ENCODE measurements at places on chromosomes 4 and X. TPM values are rescaled to one million over a fixed set of nuclear protein-coding genes. Genes with fewer than 3 reads are reported as not detected.

DNA sequence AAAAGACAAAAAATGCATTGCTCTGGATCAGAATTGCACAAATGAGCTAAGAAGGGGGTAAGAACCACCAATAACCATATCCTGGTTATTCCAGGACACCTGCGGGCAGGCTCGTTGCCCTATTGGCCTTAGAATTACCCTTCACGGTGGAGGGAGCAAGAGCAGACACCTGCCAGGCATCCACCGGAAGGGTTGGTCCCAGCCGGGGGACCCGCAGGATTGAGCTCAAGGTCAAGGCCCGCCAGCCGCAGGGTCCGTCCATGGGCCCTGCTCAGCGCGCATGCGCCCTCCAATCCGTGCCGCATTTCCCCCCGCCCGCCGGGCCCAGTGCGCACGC lies 575 bp downstream of the SLC25A6 start:
- H3K27me3 ChIP-seq, result no peaks in the 10 kb centered on the region
- no peaks in the 10 kb centered on the region for H3K4me1 ChIP-seq
- no peak overlapping the region for H3K27ac ChIP-seq
- H3K4me3 ChIP-seq, result peak overlapping the region; percentile 58
- H3K36me3 ChIP-seq, result peaks cover 11% of the 10 kb centered on the region
- DNase-seq, result no peak

DNA sequence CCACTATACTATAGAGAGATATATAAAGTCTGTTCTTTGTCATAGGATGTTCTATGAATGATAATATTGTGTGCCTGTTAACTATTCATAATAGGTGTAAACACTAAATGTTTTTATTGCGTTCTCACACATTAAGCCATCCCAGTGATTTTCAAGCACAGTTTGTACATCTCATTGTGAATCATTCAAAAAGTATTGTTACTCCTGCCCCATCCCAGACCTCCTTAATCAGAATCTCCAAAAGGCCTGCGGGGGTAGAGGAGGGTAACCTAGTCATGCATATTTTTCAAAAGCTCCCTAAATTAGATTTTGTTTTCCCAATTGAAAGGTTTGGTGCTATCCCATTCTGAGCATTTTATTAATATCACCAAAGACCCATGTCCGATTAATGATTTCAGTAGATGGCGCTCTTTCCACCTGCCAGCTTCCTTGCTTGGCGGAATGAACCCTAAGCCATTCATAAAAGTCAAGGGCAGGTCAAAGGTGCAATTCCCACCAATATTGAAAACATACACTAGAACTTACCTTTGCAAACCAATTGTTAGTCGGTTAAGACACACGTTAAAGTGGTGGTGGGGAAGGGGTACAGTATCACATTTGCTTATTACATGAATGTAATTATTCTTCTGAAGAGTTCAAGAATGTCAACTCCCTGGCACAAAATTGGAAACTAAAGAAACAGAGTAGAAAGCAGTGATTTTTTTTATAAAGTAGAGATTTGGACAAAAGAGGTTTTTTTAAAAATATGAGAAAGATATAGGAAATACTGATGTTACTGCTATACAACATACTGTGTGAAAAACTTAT lies 5.8 kb upstream of the TET2 start:
- H3K36me3 ChIP-seq, result no peaks in the 10 kb centered on the region
- no peaks in the 10 kb centered on the region for H3K4me1 ChIP-seq
- DNase-seq, result no peak

P2RY8 gene
- total RNA-seq, result 5.0 TPM

CNGA1 gene
- 1.6 TPM for total RNA-seq

GRCh38 chr4:25310803-25311166 lies 1.8 kb upstream of the ZCCHC4 start:
- no peaks in the 10 kb centered on the region for H3K36me3 ChIP-seq
- no peaks in the 10 kb centered on the region for H3K27me3 ChIP-seq
- no peak overlapping the region for H3K27ac ChIP-seq
- DNase-seq, result no peak
- H3K4me3 ChIP-seq, result no peak overlapping the region
- no peaks in the 10 kb centered on the region for H3K4me1 ChIP-seq

GRCh38 chr4:147843162-147843561 lies 111.3 kb downstream of the ARHGAP10 start:
- no peak overlapping the region for H3K4me3 ChIP-seq
- DNase-seq, result no peak
- peaks cover 4% of the 10 kb centered on the region for H3K4me1 ChIP-seq
- H3K36me3 ChIP-seq, result no peaks in the 10 kb centered on the region

ABCG2 gene
- 3.7 TPM for total RNA-seq

DNA sequence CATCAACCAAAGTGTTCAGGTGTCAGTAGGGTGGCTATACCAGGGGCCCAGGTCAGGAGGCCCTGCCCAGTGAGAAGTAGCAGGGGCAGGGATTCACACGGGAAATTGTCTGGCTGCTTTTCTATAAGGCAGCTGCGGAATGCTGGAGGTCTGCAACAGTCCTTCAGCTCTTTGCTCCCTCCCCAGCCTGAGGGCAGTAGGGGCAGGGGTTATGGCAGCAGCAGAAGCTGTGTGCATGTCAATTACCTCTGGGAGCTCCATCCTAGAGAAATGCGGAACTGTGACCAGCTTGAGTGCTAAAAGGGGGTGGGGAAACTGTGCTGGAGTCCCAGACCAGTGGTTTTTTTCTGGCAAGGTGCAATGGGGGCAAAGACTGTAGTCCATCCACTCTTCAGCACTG lies 810.4 kb downstream of the PCDH7 start:
- H3K27me3 ChIP-seq, result no peaks in the 10 kb centered on the region
- no peak overlapping the region for H3K27ac ChIP-seq
- no peaks in the 10 kb centered on the region for H3K36me3 ChIP-seq
- no peak overlapping the region for H3K4me3 ChIP-seq
- no peaks in the 10 kb centered on the region for H3K4me1 ChIP-seq

GRCh38 chrX:50108264-50108663 lies 92.5 kb downstream of the AKAP4 start:
- no peaks in the 10 kb centered on the region for H3K27me3 ChIP-seq
- no peak for DNase-seq
- no peaks in the 10 kb centered on the region for H3K4me1 ChIP-seq
- H3K4me3 ChIP-seq, result no peak overlapping the region
- no peak overlapping the region for H3K27ac ChIP-seq

RUFY3 gene
- 96.9 TPM for total RNA-seq

GRCh38 chr4:163566257-163566796 lies 71.8 kb downstream of the TMA16 start:
- no peaks in the 10 kb centered on the region for H3K4me1 ChIP-seq
- no peak for DNase-seq
- no peaks in the 10 kb centered on the region for H3K27me3 ChIP-seq
- no peaks in the 10 kb centered on the region for H3K36me3 ChIP-seq

GRCh38 chr4:136900696-136901095 lies 631.6 kb downstream of the PCDH18 start:
- H3K27ac ChIP-seq, result no peak overlapping the region
- H3K4me1 ChIP-seq, result no peaks in the 10 kb centered on the region
- no peak overlapping the region for H3K4me3 ChIP-seq
- H3K27me3 ChIP-seq, result no peaks in the 10 kb centered on the region

DNA sequence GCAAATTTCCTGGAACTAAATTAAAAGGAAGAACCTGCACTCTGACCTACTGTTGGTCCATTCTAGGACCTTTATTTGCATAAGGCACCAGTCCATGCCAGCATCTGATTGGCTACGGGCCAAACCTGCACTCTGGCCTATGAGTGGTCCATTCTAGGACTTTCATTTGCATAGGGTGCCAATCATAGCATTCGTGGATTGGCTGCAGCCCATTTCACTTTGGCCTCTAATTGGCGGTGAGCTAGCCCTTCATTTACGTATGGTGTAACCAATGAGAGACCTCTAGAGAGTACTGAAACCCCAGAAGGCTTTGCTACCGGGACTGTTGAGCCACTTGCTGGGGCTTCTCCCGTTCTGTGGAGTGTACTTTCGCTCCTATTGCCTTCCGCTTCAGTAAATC lies 6.1 kb upstream of the RNF175 start:
- no peak overlapping the region for H3K27ac ChIP-seq
- H3K27me3 ChIP-seq, result no peaks in the 10 kb centered on the region
- H3K4me3 ChIP-seq, result no peak overlapping the region
- H3K4me1 ChIP-seq, result no peaks in the 10 kb centered on the region

GRCh38 chr4:7375427-7375826 lies 59.3 kb downstream of the PSAPL1 start:
- H3K27ac ChIP-seq, result no peak overlapping the region
- no peaks in the 10 kb centered on the region for H3K27me3 ChIP-seq
- no peak overlapping the region for H3K4me3 ChIP-seq
- DNase-seq, result no peak

GRCh38 chr4:37881811-37882210 lies 9.1 kb upstream of the TBC1D1 start:
- no peak for DNase-seq
- H3K36me3 ChIP-seq, result no peaks in the 10 kb centered on the region
- no peaks in the 10 kb centered on the region for H3K4me1 ChIP-seq
- H3K27me3 ChIP-seq, result no peaks in the 10 kb centered on the region
- no peak overlapping the region for H3K4me3 ChIP-seq

KLB gene
- total RNA-seq, result not detected

DNA sequence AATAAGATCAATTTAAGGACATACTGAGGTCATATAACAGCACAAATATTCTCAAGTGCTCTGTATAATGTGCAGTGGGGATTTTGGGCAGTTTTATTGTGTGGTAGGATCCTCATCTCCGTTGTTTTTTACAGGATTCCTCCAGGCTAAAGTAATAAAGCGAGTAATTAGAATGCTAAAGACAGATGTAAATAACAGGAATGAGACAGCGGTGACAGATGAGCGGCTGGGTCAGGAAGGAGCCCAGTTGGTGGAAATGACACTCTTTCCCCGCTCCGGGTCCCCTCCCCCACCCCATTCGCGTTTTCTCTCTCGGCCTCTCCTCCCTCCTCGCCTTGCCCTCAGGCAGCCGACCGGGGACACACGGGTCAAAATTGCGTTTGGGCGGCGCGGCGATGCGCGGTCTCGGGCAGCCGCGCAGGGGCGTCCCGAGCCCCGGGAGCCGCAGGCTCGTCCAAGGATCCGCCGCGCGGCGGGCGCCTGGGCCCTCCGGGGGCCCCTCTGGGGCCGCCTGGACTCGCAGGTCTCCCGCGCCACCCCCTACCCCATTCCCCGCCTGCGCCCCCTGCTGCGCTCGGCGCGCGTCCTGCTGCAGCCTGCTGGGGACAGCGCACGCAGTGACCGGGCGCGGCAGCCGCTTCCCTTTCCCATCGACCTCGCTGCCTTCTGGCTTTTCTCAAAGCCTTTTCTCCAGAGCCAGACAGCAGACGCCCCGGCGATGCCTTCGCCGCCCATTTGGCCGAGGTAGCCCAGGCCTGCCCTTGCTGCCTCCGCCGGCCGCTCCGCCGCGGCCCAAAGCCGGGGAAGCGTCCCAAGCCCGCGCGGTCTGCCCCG lies 16.2 kb downstream of the POU4F2 start:
- peak overlapping the region; percentile 3 for H3K4me3 ChIP-seq
- no peaks in the 10 kb centered on the region for H3K4me1 ChIP-seq
- H3K27me3 ChIP-seq, result peaks cover 3% of the 10 kb centered on the region
- H3K36me3 ChIP-seq, result no peaks in the 10 kb centered on the region

UGT8 gene
- 1.1 TPM for total RNA-seq

HSFX1 gene
- total RNA-seq, result 3.5 TPM

DNA sequence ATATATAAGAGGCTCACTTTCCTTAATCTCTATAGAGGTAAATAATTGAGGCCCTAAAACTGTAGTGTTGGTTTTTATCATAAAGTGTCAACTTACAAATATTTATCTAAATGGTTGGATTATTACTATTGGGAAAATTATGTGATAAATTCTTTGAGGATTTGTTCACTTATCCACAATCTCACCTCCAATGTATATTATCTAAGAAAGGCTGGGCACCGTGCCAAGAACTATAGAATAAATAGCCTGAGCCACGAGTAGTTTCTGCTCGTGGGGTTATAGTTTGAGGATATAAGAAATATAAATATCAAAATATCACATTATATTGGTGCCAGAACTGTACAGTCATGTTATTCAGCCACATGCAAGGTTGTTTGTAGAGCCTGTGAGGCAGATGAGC lies 177.9 kb downstream of the VEGFC start:
- H3K4me1 ChIP-seq, result no peaks in the 10 kb centered on the region
- no peaks in the 10 kb centered on the region for H3K27me3 ChIP-seq
- no peak overlapping the region for H3K27ac ChIP-seq
- no peak for DNase-seq
- H3K36me3 ChIP-seq, result no peaks in the 10 kb centered on the region

CABS1 gene
- not detected for total RNA-seq

DNA sequence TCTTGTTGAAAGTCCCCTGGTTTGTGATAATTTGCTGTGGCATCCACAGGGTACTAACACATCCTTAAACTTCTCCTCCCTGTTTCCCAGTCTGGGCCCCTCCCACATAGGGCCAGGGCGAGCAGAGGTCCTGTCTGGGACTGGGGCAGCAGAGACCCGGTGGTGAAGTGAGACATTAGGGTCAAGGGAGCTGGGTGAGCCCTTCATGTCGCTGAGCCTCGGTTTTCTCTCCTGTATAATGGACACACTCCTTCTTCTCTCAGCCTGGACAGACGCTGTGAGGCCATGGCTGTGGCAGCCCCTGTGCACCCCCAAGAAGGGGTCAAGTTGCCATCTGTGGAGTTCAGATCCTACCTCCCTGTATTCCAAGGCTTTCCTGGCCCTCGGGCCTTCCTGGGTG lies 33.0 kb upstream of the HMX1 start:
- no peak overlapping the region for H3K27ac ChIP-seq
- no peaks in the 10 kb centered on the region for H3K27me3 ChIP-seq

ANXA3 gene
- 10.2 TPM for total RNA-seq

DNA sequence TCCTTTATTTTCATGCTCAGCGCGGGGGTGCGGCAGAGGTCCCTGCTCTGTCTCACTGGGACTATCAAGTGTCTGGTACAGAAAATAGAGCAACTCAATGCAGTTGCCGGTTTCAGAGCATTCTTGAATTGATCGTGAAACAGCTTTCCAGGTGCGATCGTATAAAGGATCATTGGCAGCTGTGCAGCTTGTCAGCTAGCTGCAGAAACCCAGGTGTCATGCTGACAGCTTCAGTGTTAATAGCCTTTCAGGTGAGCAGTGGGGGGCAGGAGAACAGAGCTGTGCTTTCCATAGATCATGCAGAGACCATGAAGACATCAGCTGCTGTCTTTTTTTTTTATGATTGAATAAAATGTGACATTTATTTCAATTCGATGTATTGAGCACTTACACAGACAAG lies 583.9 kb downstream of the NLGN4X start:
- no peaks in the 10 kb centered on the region for H3K27me3 ChIP-seq
- no peak for DNase-seq
- no peaks in the 10 kb centered on the region for H3K36me3 ChIP-seq
- no peak overlapping the region for H3K27ac ChIP-seq
- H3K4me3 ChIP-seq, result no peak overlapping the region

MFAP3L gene
- 10.1 TPM for total RNA-seq

DRP2 gene
- total RNA-seq, result 1.9 TPM

DNA sequence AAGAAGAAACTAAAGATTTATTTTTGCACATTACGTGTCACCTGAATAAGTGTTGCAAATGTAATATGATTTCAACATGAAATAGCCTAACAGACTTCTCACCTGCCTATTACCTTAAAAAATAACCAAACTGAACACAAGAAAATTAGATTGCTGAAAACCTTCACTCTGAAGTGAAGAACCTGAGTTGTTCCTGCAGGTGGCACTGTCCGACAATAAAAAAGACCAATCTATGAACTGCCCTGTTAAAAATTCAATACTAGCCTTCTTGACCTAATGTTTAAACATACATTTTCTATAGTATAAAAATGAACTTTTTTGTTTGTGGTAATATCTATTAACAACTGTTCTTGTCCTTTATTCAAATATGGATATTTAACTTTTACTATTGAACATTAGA lies 69.2 kb upstream of the PNPLA4 start:
- no peaks in the 10 kb centered on the region for H3K27me3 ChIP-seq
- H3K27ac ChIP-seq, result no peak overlapping the region
- H3K36me3 ChIP-seq, result no peaks in the 10 kb centered on the region
- H3K4me1 ChIP-seq, result peaks cover 2% of the 10 kb centered on the region
- no peak for DNase-seq

CLCN3 gene
- 29.1 TPM for total RNA-seq

CRLF2 gene
- total RNA-seq, result 0.23 TPM

Measured in aorta (tissue), 5 donors.